ENCODE measurements at places on chromosomes 6 and 20.

DNA sequence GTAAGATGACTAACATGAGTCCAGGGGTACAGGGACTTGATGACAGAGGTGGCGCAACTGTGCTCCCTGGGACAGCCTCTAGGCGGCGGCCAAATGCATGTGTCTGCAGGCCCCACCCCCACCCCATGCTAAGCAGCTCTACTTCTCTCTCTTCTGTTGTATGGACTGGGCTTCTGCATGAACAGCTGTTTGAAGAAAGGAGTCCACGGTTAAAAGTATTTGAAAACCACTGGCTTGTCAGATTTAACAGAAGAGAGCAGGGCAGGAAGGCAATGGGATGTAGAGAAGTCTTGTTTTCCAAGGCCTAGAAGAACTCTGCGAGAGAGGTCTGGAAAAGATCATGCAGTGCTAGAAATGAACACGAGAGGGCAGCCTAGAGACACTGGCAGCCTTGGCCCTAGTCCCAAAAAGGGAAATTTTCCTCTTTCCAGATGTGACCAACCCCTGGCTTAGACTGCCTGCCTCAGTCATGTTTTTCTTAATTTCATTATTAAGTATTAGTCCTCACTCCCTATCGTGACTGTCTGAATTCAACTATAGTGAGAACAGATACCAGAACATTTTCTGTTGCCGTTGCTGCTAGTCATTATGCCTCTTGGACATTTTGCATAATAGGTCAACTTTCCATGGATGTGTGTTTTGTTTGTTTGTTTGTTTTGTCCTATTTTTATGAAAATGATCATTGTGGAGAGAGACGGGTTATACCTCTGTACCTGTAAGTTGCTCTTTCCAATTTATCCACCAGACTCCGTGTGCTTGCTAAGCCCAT is 265.0 kb downstream of the ADGRG6 start:
- peak; percentile 59 for DNase-seq

- peak; percentile 90 for DNase-seq
These were observed 78.7 kb downstream of the TMEM170B start for GRCh38 chr6:11616200-11616611.

GRCh38 chr6:64712606-64713005 is 994.4 kb downstream of the EYS start:
- DNase-seq = no peak

DNA sequence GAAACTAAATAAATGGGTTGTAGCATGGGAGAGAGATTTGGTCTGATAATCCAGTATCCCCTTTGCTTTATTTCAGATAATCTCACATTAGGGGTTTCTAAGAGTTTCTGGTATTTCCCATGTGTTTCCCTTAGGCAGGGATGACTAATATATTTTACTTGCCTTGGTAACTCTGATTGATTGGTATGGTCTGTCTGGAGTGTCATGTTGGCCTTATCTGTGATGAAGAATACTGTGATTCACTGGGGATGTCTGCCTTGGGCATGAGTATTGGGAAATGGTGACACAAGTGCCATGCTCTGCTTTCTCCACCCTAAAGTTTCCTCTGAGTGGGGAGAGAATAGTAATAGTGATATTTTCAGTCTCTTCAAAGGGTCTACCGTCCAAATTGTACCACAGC is 10.1 kb downstream of the SLC22A2 start:
- peak; percentile 51 for DNase-seq

DNA sequence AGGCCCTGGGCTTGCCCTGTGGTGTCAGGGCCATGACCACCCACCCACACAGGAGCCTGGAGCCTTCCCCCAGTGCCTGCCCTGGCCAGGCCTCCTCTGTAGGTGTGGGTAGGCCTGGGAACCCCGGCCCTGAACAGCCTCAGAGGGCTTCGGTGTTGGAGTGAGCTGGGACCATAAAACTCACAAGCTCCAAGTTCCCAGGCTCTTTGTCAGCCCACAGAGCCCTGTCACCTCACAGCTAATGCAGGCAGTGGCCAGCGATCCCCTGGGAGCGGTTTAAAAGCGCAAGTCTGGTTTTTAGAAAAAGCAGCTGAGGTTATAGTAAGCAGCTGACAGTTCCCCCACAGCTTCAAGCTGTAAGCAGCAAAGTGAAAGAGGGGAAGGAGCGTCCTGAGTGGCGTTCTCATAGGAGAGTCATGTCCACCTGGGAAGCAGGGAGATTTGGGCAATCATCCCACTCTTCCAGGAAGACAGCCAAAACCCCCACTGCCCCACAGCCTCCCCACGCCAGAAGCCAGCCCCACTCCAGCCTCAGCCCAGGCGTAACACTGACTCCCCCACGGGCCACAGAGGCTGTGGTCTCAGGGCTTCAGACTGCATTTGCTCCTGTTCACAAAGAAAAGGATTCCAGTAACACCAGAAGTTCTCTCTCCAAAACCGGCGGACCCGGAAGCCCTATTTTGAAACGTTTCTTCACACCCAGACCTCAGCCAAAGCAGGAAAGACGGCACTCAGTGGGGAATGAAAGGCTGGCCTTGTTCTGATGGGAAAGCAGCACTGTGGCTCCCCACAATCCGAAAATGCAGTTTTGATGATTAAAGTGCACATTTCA is 34.3 kb upstream of the FOXC1 start:
- DNase-seq = peak; percentile 24

- peak; percentile 43 for DNase-seq
These were observed 1.6 kb upstream of the TOMM6 start for GRCh38 chr6:41785689-41786450.

GRCh38 chr6:63844287-63844686 is 208.7 kb downstream of the PHF3 start:
- no peak for DNase-seq

DNA sequence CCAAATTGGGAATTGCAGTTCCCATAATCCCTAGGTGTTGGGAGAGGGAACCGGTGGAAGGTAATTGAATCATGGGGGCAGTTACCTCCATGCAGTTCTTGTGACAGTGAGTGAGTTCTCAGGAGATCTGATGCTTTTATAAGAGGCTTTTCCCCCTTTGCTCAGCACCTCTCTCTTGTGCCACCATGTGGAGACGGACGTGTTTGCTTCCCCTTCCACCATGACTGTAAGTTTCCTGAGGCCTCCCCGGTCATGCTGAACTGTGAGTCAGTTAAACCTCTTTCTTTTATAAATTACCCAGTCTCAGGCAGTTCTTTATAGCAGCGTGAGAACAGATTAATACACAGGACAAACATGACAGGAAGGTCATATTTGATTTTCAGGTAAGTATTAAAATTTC is 25.3 kb upstream of the HECA start:
- peak; percentile 42 for DNase-seq

GRCh38 chr6:135837735-135838449 is 13.6 kb upstream of the PDE7B start:
- DNase-seq = no peak

- DNase-seq = no peak
These were observed 16.8 kb downstream of the SLC17A9 start for GRCh38 chr20:62969179-62969760.

- DNase-seq = no peak
These were observed 13.5 kb upstream of the BMP5 start for GRCh38 chr6:55888917-55889316.

DNA sequence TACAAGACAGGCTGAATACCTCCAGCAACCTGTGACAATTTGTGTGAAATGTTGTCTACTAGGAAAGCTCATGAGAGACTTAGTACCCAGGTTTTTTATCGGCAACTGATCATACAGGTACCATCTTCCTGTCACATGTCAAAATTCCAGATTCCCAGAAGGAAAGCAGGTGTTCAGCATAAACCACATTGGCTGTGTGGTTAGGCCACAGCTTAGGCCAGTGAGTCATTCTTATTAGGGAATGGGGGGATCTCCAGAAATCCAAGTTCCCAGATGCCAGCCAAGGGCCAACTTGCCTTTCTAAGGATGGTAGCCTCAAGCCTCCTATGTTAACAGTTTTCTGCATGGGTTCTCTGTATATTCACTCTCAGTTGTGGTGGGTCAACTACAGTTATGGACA is 65.9 kb downstream of the FAM184A start:
- DNase-seq = peak; percentile 23

DNA sequence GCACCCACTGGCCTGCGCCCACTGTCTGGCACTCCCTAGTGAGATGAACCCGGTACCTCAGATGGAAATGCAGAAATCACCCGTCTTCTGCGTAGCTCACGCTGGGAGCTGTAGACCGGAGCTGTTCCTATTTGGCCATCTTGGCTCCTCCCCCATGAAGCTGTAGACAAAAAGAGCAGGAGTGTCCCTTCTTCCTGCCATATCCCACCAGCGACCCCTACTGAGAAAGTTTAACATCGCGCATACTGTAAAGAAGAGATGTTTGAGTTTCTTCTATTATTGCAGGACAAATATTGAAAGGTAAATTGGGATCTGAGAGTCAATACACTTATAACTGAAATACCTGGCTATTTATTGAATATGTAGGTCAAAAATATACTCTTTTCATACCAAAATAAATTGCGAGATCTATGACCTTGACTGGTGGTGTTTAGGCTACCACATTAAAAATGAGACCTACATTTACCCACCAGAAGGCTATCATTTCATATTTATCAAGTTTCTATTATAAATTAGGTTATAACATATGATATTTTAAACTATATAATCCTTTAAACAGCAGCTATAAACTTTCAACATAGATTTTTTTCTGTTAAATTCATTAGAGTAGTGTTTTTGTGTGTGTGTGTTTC is 586.3 kb downstream of the HTR1B start:
- DNase-seq = no peak

DNA sequence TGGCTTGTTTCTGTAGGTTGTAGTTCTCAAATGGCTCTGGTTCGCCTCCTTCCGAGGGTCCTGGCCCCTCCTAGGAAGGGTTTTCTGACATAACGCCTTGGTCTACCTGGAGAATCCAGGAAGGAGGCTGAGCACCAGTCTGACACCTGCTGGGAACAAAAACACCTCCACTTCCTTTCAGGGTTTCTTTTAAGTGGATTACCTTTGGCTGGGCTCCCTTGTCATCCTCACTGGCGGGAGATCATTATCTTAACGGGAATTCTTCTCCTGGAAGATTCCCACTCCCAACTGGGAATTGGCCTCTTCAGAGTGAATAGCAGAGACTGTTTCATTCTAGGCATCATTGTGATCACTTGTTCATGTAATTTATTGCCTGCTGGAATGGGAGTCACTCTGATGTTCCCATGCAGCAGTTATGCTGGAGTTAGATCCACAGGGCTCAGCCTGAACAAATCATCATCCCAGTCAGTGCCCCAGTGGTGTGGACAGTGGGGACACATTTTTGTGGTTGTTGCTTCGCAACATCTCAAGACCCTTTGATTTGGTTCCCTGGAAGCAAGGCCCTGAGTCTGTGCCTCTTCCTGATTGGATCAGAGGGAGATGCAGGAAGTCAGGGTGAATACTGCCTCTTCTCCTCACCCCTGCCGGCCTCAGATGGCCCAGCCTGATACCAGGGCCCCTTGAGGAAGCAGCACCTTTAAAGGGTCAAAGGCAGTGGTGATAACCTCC is 49.1 kb downstream of the LYRM2 start:
- no peak for DNase-seq

DNA sequence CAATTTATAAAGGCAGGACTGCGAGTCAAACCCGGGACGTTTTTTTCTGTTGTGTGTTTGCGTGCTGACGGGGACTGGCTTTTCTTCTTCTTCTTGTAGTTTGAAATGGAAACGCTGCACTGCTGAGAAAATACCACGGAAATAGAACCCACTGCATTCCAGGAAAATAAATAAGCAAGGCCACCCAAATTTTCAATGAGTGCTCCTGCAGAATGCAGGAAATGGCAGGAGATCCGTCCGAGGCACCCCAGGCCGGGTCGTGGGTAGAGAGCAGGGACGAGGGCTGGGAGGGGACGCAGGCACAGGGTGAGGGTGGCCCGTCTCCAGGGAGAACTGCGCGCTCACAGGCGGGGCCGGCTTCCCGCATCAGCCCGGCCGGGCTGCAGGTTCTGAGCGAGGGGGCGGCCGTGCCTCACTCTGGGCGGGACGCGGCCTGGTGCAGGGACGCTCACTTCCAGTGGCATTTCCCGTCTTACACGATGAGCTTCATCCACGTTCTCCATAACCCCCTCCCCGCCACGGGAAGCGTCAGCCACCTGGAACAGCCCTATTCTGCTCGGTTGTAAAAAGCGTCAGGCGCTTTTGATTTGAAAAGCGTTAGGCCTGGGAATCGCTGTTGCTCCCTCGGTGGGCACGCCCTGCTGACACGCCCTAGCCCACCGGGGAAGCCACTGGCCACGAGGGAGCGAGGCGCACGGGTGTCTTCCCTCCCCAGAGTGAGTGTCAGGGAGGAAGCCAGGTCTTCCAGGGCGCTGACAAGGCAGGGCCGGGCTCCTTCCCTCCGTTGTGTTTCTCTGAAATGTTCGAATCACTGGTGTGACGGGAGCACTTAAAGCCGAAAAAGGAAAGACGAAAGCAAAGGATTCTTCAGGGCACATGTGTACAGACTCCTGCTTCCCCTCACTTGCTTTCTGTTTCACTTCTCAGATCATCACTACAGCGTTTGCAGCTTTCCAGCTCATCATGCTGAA is 17.9 kb upstream of the EXOC2 start:
- DNase-seq = peak; percentile 76

DNA sequence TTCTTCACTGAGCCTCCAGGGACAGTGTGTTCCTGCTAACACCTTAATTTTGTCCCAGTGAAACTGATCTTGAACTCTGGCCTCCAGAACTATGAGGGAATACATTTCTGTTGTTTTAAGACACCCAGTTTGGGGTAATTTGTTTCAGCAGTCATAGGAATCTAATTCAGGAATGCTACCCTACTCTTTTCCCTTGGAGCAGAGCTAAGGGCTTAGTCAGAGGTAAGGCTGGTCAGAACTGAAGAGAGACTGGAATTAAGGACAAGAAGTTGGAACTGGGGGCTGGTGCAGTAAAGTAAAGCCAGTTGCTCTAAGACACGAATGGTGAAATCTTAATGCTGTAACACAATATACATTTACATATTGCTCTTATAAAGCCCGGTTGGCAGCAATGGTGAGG is 809.7 kb downstream of the MAFB start:
- DNase-seq = no peak

DNA sequence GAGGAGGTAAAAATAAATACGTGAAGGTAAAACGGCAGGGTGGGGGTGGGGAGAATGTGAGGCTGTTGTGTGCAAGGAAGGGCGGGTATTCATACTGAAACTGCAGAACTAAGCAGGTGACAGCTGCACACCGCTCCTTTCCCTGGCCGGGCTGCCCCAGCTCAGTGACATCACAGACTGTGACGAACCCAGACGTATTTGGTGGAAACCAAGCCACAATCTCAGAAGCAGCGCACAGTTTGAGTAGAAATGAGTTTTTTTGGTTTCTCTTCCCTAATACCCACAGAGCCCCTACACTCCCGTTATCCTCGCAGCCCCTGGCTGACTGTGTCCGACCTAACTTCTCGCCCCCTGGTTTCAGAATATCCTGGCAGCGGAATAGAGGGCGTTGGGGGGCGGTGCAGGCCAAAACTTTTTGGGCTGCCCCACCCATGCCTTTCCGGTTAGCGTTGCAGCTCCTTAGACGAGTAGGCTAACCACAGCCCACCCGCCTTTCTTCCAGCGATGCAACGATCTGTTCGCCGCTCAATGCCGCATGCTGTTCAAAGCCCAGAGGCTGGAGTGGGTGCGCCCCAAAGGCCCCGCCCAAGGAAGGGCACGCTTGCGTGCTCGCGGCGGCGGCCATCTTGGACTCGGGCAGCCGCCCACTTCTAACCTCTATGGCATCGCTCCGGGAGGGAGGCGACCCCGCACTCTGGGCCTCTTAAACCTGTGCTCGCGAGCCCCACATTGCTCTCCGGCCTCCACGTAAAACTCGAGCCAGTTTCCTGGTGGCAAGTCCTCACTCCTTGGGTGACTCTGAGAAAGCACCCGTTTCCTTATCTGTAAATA is 9.1 kb downstream of the BAK1 start:
- DNase-seq = peak; percentile 89
